ENCODE measurements at places on chromosomes 7 and 10. TPM values are rescaled to one million over a fixed set of nuclear protein-coding genes. Genes with fewer than 3 reads are reported as not detected.

GRCh38 chr10:118694848-118695247 is 59.9 kb downstream of the CACUL1 start:
- no peak overlapping the region for H3K4me3 ChIP-seq
- DNase-seq, result no peak
- no peaks in the 10 kb centered on the region for H3K36me3 ChIP-seq
- H3K27ac ChIP-seq, result no peak overlapping the region

- no peaks in the 10 kb centered on the region for H3K4me1 ChIP-seq
- H3K4me3 ChIP-seq, result no peak overlapping the region
- no peak for DNase-seq
- no peaks in the 10 kb centered on the region for H3K36me3 ChIP-seq
- H3K27ac ChIP-seq, result no peak overlapping the region
- peaks cover 5% of the 10 kb centered on the region for H3K27me3 ChIP-seq
Measured at GRCh38 chr10:125147971-125148439, 12.4 kb downstream of the CTBP2 start.

PRLHR gene
- total RNA-seq, result not detected

GRCh38 chr7:76395965-76396726 is 13.4 kb downstream of the SSC4D start:
- H3K27ac ChIP-seq, result no peak overlapping the region
- DNase-seq, result no peak
- H3K4me1 ChIP-seq, result peaks cover 21% of the 10 kb centered on the region
- H3K27me3 ChIP-seq, result no peaks in the 10 kb centered on the region
- H3K4me3 ChIP-seq, result no peak overlapping the region
- H3K36me3 ChIP-seq, result no peaks in the 10 kb centered on the region

GRCh38 chr10:94224656-94225055 is 138.1 kb downstream of the NOC3L start:
- no peak for DNase-seq
- no peaks in the 10 kb centered on the region for H3K36me3 ChIP-seq
- no peaks in the 10 kb centered on the region for H3K27me3 ChIP-seq
- H3K4me3 ChIP-seq, result no peak overlapping the region

- H3K4me3 ChIP-seq, result no peak overlapping the region
- no peaks in the 10 kb centered on the region for H3K4me1 ChIP-seq
- no peaks in the 10 kb centered on the region for H3K27me3 ChIP-seq
- no peak overlapping the region for H3K27ac ChIP-seq
- H3K36me3 ChIP-seq, result no peaks in the 10 kb centered on the region
Measured at GRCh38 chr7:39102234-39102633, 124.5 kb downstream of the POU6F2 start.

DNA sequence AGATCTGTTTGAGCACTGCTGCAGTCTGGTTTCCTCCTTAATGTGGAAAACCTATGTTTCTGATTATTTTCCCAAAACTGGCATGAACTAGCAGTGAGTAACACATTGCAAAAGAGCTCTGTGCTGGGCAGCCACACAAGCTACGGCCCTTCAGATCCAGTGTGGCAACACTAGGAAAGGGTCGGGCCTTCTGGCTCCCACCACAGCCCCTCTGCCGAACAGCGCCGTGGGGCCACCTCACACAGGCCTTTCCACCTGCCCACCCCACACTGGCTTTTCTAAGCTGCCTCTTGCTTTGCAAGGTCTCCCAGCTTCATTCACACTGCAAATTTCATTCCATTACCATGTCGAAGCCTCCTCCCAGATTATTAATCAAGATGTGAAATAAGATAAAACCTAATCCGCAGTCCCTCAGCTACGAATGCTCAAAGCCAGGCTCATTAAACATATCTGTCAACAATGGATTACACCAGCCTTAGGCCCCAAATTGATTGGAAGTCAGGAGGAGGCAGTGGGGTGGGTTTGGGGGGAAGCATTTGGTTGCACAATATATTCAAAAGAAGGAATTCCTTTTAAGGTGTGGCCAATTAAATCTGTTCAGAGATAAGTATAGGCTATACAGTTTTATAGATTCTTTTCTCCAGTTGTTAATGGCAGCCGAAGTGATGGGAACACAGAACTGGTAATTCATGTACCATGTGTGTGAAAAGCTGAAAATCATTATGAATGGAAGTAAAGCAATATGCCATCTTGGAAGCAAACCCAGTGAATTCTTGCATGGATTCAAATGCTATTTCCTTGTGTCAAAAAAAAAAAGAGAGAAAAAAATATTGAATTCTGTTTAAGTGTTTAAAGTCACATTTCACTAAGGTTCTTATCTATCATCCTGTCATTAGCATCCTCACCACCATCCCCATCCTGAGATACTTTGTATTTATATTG is 223.7 kb downstream of the MTERF1 start:
- no peak overlapping the region for H3K4me3 ChIP-seq
- H3K27me3 ChIP-seq, result no peaks in the 10 kb centered on the region
- no peaks in the 10 kb centered on the region for H3K36me3 ChIP-seq

GRCh38 chr7:154646126-154647013 is 356.6 kb downstream of the PAXIP1 start:
- DNase-seq, result no peak
- H3K4me1 ChIP-seq, result no peaks in the 10 kb centered on the region
- H3K4me3 ChIP-seq, result no peak overlapping the region
- H3K27me3 ChIP-seq, result no peaks in the 10 kb centered on the region
- no peak overlapping the region for H3K27ac ChIP-seq

GRCh38 chr10:32139223-32140073 is 83.2 kb upstream of the KIF5B start:
- no peaks in the 10 kb centered on the region for H3K4me1 ChIP-seq
- no peak overlapping the region for H3K27ac ChIP-seq
- H3K4me3 ChIP-seq, result no peak overlapping the region
- no peaks in the 10 kb centered on the region for H3K27me3 ChIP-seq
- no peak for DNase-seq
- H3K36me3 ChIP-seq, result no peaks in the 10 kb centered on the region

GRCh38 chr10:51224671-51225161 is 150.4 kb downstream of the PRKG1 start:
- H3K4me1 ChIP-seq, result no peaks in the 10 kb centered on the region
- H3K4me3 ChIP-seq, result no peak overlapping the region
- DNase-seq, result no peak

PBLD gene
- 1.2 TPM for total RNA-seq

PKD2L1 gene
- total RNA-seq, result not detected

DNA sequence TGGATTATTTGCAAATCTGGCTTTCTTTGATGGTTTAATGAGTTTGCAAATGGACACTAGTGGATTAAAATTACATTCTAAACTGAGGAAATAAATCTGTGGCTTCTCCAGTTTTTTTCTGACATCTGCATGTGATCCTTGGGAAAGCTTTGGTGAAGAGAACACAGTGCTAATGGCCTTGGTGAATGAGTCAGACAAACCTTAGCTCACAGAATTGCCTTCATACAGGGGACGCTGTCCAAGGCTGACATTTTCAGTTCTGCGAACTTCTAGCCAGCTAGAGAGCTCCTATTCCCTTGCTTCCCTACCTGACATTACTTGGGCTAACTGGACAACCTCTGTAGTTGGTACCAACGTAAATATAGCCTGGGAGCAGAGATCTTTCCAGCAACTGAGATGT is 21.2 kb downstream of the BMPER start:
- no peaks in the 10 kb centered on the region for H3K36me3 ChIP-seq
- no peaks in the 10 kb centered on the region for H3K4me1 ChIP-seq
- no peak overlapping the region for H3K27ac ChIP-seq

DNA sequence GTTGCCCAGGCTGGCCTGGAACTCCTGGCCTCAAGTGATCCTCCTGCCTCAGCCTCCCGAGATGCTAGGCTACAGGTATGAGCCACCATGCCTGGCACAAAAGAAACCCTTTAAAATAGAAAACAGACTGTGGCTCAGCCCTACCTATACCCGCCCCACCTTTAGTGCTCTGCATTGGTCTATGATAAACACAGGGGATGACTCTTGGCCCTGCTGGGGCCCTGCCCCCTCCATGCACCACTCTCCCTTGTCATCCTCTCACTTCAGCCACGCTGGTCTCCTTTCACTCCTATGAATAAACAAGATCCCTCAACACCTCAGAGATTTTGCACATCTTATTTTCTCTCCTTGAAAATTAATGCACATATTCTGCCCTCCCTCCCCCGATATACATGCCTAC is 251.4 kb upstream of the KLF14 start:
- peak overlapping the region; percentile 48 for H3K27ac ChIP-seq
- H3K4me1 ChIP-seq, result peaks cover 83% of the 10 kb centered on the region
- H3K4me3 ChIP-seq, result no peak overlapping the region
- no peak for DNase-seq
- H3K27me3 ChIP-seq, result no peaks in the 10 kb centered on the region

- no peak overlapping the region for H3K4me3 ChIP-seq
- H3K4me1 ChIP-seq, result no peaks in the 10 kb centered on the region
- no peak for DNase-seq
- H3K36me3 ChIP-seq, result no peaks in the 10 kb centered on the region
Measured at GRCh38 chr7:108251700-108252099, 121.5 kb upstream of the LAMB4 start.

SUN3 gene
- not detected for total RNA-seq

DNA sequence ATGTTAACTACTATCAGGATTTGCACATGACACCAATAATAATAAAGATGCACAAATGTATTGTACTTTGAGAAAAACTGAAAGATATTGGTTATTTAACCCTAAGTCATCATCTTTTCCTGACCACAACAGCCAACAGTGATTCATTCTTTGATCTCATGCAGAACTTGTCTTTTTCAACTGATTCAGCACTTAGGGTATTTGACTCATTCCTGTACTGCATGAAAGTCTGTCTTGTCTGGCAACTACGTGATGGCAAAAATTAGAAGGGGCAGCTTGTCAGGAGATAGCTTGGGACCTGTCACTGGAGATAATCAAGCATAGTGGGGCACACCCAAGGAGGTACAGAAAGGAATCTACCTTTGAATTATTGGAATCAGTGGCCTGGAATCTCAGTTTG is 77.8 kb upstream of the LRRC17 start:
- H3K4me1 ChIP-seq, result no peaks in the 10 kb centered on the region
- no peak for DNase-seq
- no peaks in the 10 kb centered on the region for H3K27me3 ChIP-seq

GRCh38 chr10:117004227-117005025 is 561 bp downstream of the SHTN1 start:
- H3K4me3 ChIP-seq, result no peak overlapping the region
- no peaks in the 10 kb centered on the region for H3K4me1 ChIP-seq
- DNase-seq, result no peak
- peak overlapping the region; percentile 59 for H3K27ac ChIP-seq
- H3K27me3 ChIP-seq, result peaks cover 9% of the 10 kb centered on the region

GRCh38 chr7:115088893-115089292 is 167.0 kb downstream of the MDFIC start:
- no peaks in the 10 kb centered on the region for H3K27me3 ChIP-seq
- no peak overlapping the region for H3K4me3 ChIP-seq
- no peak for DNase-seq
- H3K4me1 ChIP-seq, result no peaks in the 10 kb centered on the region
- no peak overlapping the region for H3K27ac ChIP-seq
- H3K36me3 ChIP-seq, result no peaks in the 10 kb centered on the region

- DNase-seq, result no peak
- no peaks in the 10 kb centered on the region for H3K36me3 ChIP-seq
- H3K27me3 ChIP-seq, result no peaks in the 10 kb centered on the region
- H3K4me1 ChIP-seq, result no peaks in the 10 kb centered on the region
Measured at GRCh38 chr7:40327113-40327512, 192.3 kb downstream of the SUGCT start.

DNA sequence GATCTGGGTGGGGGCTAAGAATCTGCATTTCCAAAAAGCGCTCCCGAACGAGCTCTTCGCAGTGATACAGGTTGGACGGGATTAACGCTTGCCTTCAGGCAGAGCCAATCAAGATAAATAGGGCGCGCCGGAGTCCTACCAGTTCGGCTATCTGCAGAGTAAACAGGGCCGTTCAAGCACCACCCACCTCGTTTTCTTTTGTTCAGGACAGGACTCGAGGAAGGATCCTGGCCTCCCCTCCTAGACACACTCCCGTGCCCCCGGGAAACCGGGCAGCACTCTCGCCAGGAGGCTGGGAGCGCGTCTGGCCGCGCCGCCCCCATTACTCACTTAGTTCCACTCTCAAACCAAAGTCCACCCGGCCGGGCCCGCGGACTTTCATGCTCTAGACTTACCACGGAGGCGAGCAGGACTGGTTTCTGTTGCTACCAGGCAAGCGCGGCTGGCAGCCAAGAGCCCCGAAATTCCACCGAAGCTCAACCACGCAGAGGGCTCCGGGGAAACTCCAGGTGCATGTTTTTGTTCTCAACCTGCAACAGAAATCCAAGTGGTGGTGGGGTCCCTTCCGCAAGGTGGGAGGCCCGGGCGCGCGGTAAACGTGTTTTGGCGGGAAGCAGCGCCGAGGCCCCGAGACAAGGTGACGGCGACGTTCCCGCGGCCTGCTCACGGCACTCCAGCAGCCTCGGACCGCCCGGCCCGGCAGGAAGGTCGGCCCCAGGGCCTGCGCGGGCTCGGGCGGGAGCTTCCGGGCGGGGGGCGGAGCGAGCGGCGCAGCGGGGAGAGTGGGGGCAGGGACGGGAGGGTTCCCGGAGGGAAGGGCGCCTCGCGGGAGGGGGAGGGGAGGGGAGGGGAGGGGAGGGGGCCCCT is 12.7 kb downstream of the HNRNPF start:
- peaks cover 80% of the 10 kb centered on the region for H3K4me1 ChIP-seq
- H3K36me3 ChIP-seq, result peaks cover 25% of the 10 kb centered on the region
- peak; percentile 59 for DNase-seq

GRCh38 chr7:1073142-1073977 is 14.6 kb upstream of the GPER1 start:
- H3K4me1 ChIP-seq, result no peaks in the 10 kb centered on the region
- no peaks in the 10 kb centered on the region for H3K27me3 ChIP-seq
- H3K27ac ChIP-seq, result no peak overlapping the region
- no peak for DNase-seq

NPFFR1 gene
- not detected for total RNA-seq

TMEM196 gene
- not detected for total RNA-seq

DNA sequence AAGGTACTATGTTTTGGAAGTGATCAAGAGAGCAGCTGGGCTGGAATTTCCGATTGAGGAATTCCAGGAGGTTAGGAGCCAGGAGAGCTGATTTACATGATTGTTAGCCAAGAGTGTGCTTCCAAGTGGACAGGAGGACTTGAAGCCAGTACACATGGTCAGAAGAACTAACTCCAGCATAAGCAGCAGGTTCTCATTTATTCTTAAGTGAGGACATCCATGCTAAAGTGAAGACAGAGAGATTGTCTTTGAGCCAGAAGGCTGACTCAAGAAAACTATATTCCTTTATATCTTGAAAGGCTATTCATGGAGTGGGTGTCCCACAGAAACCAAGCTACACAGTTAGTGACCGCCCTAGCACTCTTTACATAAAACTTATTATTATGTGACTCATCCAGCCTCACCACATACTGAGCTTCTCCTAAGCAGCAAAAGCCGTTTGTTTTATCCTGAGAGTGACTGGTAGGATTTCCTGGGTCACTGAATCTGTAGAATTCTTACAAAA is 56.7 kb upstream of the SEMA3A start:
- H3K27ac ChIP-seq, result no peak overlapping the region
- no peaks in the 10 kb centered on the region for H3K4me1 ChIP-seq
- H3K36me3 ChIP-seq, result no peaks in the 10 kb centered on the region
- no peak overlapping the region for H3K4me3 ChIP-seq
- H3K27me3 ChIP-seq, result no peaks in the 10 kb centered on the region

- no peaks in the 10 kb centered on the region for H3K36me3 ChIP-seq
- H3K27ac ChIP-seq, result no peak overlapping the region
- H3K4me1 ChIP-seq, result no peaks in the 10 kb centered on the region
- no peak for DNase-seq
- H3K27me3 ChIP-seq, result no peaks in the 10 kb centered on the region
Measured at GRCh38 chr7:29478226-29478625, 85.4 kb upstream of the PRR15 start.

- H3K27me3 ChIP-seq, result no peaks in the 10 kb centered on the region
- H3K4me3 ChIP-seq, result no peak overlapping the region
- H3K4me1 ChIP-seq, result no peaks in the 10 kb centered on the region
- H3K36me3 ChIP-seq, result no peaks in the 10 kb centered on the region
Measured at GRCh38 chr10:104895541-104895940, 254.5 kb downstream of the SORCS3 start.

MET gene
- total RNA-seq, result 4.3 TPM

OGDHL gene
- total RNA-seq, result 0.55 TPM
